AG08395 (cell line): ENCODE measurements at places on chromosomes 3 and 15.

GRCh38 chr15:57306944-57307411 is 69.3 kb upstream of the CGNL1 start:
- peak; percentile 7 for DNase-seq

GRCh38 chr15:84604826-84605553 is 4.2 kb downstream of the ZSCAN2 start:
- DNase-seq = no peak

- no peak for DNase-seq
Observed at GRCh38 chr15:79209116-79209515, 73.4 kb upstream of the ANKRD34C start.

GRCh38 chr3:86828751-86829150 is 162.2 kb downstream of the VGLL3 start:
- DNase-seq = no peak

DNA sequence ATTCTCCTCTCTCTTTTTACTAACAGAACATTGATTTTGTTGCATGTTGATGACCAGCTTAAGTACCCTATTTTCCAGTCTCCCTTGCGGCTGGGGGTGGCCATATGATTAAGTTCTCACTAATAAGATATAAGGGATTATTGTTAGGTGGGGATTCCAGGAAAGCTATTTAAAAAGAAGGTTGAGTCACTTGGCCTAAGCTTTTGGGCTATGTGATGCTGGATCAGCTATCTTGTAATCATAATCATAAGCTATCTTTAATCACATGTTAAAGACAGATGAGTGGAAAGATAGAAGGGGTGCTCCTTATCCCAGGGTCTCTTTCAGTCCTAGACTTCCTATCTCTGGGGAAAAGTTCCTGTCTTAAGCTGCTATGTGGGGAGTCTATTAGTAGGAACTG is 59.9 kb downstream of the CGNL1 start:
- DNase-seq = no peak

GRCh38 chr3:114792159-114792918 is 354.7 kb downstream of the ZBTB20 start:
- DNase-seq = no peak
